ENCODE measurements at places on chromosomes 2 and 18. TPM values are rescaled to one million over a fixed set of nuclear protein-coding genes. Genes with fewer than 3 reads are reported as not detected.
A peak's percentile ranks its signal among the peaks of the same experiment; 100 is the strongest.

The ASB18 gene
- not detected for total RNA-seq

The RTP5 gene
- total RNA-seq = not detected

The ANXA4 gene
- 29.1 TPM for total RNA-seq

The CABYR gene
- not detected for total RNA-seq

The LINC00305 gene
- not detected for total RNA-seq

DNA sequence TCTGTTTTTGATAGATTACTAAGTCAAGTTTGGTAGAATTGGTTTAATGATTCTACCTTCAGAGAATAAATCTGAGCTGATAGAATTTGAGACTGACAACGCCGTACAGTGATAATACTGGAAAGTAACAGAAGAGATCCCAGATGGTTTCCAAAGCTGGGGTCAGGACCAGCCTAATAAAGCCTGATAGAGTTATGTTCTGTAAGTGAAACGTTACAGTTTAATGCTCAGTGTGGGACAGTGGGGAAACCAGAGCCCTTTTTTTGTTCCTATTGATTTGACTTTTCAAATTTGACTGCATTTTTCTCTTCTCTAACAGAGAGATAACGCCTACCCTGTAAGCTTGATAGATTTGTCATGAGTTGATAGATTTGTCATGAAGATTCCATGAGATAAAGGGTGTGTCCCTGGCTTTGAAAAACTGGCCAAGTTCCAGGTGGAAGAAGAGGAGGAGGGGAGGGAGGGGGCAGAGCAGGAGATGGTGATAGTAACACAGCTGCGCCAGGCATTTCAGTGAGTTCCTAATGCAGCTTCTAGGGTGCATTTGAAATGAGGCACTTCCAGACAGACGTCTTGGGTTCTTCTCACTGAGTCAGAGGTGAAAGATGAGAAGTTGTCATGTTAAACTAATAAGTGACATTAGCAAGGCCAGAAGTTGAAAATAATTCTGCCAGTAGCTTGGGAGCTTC, 65.1 kb downstream of the CERS6 start:
- H3K4me1 ChIP-seq = no peaks in the 10 kb centered on the region
- H3K4me3 ChIP-seq = no peak overlapping the region
- H3K27me3 ChIP-seq = no peaks in the 10 kb centered on the region
- no peak overlapping the region for H3K27ac ChIP-seq

DNA sequence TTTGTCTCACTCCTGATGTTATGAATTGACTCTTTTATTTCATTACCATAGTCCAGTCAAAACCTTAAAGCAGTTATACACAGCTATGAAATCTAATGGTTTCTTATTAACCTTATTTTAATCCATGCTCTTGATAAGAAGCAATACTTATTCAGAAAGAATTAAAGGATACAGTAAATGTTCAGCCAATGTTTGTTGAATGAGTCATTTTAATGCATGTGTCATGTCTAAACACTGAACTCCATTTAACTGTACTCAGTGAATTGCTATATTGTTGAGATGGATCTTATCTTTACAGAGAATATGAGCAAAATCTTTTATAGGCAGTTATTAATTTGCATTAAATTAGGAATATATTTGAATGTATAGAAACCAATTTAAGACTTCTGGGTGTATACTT, 135.1 kb upstream of the TFPI start:
- H3K36me3 ChIP-seq = no peaks in the 10 kb centered on the region
- DNase-seq = no peak
- no peak overlapping the region for H3K4me3 ChIP-seq
- no peaks in the 10 kb centered on the region for H3K4me1 ChIP-seq

GRCh38 chr18:32251466-32251865, 61.6 kb downstream of the MEP1B start:
- no peaks in the 10 kb centered on the region for H3K27me3 ChIP-seq
- no peak for DNase-seq
- H3K4me3 ChIP-seq = no peak overlapping the region
- no peaks in the 10 kb centered on the region for H3K4me1 ChIP-seq

GRCh38 chr18:12857991-12858544, 26.0 kb downstream of the PTPN2 start:
- no peak overlapping the region for H3K4me3 ChIP-seq
- no peaks in the 10 kb centered on the region for H3K36me3 ChIP-seq
- H3K27me3 ChIP-seq = no peaks in the 10 kb centered on the region
- no peak overlapping the region for H3K27ac ChIP-seq

GRCh38 chr2:134782792-134783191, 55.6 kb upstream of the ACMSD start:
- no peak overlapping the region for H3K4me3 ChIP-seq
- H3K36me3 ChIP-seq = no peaks in the 10 kb centered on the region
- DNase-seq = no peak
- no peaks in the 10 kb centered on the region for H3K4me1 ChIP-seq

DNA sequence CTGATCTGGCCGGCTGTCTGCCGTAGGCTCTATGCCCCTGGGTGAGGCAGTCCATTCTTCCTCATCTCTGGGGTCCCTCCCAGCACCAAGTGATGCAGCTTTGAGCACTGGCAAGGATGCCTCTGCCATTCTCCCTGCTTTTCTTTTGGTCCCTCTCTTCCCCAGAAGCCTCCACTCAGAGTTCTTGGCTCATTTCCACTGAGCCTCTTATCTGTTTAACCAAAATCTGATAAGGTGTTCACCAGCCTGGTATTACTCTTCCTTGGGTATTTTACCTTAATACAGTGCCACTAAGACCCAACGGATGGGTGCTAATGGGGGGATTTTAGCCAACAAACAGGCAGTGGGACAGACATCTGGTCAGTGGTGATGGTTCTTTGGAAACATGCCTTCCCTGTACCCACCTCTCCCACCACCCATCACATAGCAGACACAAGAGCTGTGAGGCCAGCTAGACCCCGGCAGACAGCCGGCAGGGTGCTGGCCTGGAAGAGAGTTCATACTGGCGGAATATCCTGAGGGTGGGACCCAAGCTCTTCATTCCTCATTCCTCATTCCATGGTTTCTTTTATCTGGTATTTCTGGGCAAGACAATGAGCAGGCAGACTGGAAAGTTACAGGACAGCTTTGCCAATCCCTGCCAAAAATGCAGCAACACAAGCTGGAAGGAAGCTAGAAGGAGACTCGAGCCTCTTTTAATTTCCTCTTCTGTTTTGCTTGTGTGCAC, 34.6 kb downstream of the ZBTB7C start:
- H3K36me3 ChIP-seq = no peaks in the 10 kb centered on the region
- H3K27ac ChIP-seq = peak overlapping the region; percentile 51
- peaks cover 9% of the 10 kb centered on the region for H3K4me1 ChIP-seq
- no peak overlapping the region for H3K4me3 ChIP-seq
- H3K27me3 ChIP-seq = no peaks in the 10 kb centered on the region

DNA sequence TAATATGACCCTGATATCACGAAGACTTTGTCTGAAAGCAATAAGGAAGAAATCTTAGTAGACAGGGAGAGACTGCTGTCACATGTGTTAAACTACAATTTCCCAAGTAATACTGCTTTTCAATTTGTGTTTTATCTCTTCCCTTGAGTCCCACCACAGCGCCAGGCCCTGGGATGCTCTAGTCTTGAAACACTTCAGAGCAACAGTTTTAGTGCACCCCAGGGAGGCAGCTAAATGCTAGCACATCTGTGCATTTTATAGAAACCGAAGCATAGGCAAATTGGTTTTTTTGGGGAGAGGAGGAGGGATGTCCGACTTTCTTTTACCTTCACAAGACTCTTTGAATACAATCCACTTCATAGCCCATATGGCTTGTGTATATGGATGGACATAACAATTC, 550.0 kb upstream of the SYT4 start:
- no peaks in the 10 kb centered on the region for H3K27me3 ChIP-seq
- no peak for DNase-seq
- no peaks in the 10 kb centered on the region for H3K36me3 ChIP-seq
- H3K27ac ChIP-seq = no peak overlapping the region

DNA sequence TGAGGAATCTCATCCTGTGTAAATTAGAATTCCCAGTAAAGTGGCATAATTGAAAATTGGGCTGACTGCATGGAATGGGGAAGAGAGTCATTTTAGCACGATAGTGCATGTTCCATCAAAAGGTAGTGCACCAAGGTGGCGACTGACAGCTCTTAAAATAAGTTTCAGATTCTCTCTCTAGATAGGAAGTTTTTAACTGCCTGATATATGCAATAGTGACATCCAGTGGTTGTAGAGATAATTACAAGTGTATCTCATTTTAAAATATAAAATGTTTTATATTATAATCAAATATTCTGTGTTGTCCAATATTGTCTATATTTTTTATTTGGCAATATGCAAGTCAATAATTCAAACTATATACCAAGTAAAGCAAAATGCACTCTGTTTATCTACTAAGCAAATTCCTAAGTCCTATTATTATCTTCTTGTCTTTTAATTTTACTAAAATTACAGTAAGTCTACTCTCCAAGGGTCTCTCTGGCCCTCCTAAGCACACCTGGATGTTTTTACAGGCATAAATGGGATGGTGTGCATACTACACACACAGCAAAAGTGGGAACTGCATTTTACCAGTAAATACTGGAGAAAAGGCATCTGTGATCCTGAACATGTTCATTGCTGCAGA, 397.7 kb upstream of the HNRNPA3 start:
- no peak overlapping the region for H3K27ac ChIP-seq
- no peak overlapping the region for H3K4me3 ChIP-seq
- no peaks in the 10 kb centered on the region for H3K36me3 ChIP-seq

GRCh38 chr2:122244598-122245229, 489.3 kb downstream of the TSN start:
- no peak for DNase-seq
- no peaks in the 10 kb centered on the region for H3K36me3 ChIP-seq
- H3K27ac ChIP-seq = no peak overlapping the region
- H3K4me1 ChIP-seq = no peaks in the 10 kb centered on the region
- no peaks in the 10 kb centered on the region for H3K27me3 ChIP-seq
- H3K4me3 ChIP-seq = no peak overlapping the region

DNA sequence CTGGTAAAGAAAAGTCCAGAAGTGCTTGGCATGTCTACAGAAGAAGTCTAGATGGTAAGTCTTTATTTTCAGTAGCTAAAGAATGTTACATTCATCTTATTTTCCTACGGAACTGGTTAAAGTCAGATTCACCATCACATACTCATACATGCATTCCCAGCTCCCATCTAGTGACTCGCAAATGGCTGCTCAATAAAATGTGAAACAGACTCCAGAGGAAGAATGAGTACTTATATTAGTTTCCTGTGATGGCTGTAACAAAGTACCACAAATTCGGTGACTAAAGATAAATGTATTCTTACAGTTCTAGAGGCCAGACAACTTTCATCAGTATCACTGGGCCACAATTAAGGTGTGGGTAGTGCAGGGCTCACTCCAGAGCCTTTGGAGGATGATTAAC, 797.2 kb downstream of the SATB2 start:
- H3K27ac ChIP-seq = no peak overlapping the region
- no peaks in the 10 kb centered on the region for H3K4me1 ChIP-seq
- no peak overlapping the region for H3K4me3 ChIP-seq

GRCh38 chr18:57803103-57803969, at the start of gene ATP8B1:
Gene ATP8B1 (minus strand): TSS chr18:57803315. CDS start chr18:57731807, 71,508 bp downstream.
- H3K27ac ChIP-seq = peak within 1 kb of the TSS; percentile 97
- DNase-seq = peak; percentile 92
- H3K4me3 ChIP-seq = peak within 1 kb of the TSS; percentile 99
- no peaks in the 10 kb centered on the region for H3K27me3 ChIP-seq
- no peaks in the 10 kb centered on the region for H3K36me3 ChIP-seq
- H3K4me1 ChIP-seq = peaks cover 41% of the 10 kb centered on the region

DNA sequence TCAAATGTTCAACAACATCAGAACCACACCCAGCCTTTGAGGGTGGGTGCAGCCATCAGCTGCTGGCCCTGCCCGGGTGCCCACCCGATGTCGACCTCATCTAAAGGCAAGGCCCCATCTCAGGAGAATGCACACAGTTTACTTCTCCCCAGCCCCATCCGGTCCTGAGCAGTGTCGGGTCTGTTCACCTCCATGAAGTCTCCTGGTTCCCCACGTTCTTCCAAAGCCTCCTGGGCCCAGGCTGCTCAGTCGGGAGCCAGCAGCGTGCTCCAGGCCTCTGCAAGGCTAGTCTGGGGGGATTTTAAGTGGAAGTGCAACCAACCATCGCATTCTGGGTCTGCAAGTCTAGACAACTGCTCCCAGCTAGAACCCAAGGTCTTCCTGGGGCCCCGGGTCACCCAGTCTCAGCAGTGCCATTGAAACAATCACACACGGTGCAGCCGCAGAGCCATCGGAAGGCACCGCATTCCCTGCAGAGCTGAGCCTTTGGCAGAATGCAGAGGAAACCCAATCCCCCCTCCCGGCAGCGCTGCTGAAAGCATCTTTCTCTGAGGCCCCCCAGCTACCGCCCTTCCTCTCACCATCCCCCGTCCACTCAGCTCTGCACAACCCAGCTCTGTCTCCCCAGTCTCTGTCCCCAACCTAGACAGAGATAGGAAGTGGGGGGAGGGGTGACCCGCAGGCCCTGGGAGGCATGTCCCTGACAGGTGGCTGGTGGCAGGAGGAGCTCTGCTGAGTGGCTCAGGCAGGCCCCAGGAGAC, 8.5 kb downstream of the ESPNL start:
- no peak for DNase-seq
- H3K4me3 ChIP-seq = no peak overlapping the region
- H3K27me3 ChIP-seq = no peaks in the 10 kb centered on the region
- no peaks in the 10 kb centered on the region for H3K36me3 ChIP-seq

DNA sequence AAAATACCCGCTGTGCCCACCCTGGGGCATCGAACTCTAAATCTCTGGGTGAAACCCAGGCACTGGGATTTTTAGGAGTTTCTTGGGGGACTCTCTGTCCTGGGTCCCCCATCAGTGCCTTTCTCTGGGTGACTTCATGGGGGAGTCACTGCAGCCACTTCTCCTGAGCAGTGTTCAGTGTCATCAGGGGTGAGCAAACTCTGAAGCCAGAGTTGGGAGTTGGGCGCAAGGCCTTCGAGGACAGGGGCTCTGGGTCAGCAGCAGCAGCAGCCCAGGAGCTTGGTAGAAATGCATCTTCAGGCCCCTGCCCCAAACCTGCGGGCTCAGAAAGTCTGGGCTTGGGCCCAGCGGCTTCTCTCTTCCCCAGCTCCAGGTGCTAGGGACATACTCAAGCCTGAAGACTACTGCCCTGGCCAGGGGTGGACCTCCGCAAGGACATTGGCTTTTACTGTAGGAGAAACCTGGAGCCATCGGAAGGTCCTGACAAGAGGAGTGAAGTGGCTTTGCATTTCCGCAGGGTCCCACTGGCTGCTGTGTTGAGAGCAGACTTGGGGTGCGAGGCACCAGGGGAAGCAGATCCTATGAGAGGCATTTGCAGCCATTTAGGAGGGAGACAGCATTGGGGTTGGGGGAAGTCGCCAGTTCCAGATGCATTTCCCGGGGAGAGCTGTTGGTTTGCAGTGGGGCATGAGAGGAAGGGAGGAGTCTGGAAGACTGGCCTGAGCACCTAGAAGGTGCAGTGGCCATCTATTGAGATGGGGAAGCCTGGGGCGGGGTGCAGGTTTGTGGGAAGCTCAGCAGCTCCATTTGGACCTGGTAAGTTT, 51.5 kb upstream of the FAHD2A start:
- H3K36me3 ChIP-seq = no peaks in the 10 kb centered on the region
- DNase-seq = peak; percentile 44
- no peak overlapping the region for H3K27ac ChIP-seq
- peaks cover 8% of the 10 kb centered on the region for H3K4me1 ChIP-seq
- no peak overlapping the region for H3K4me3 ChIP-seq

GRCh38 chr2:7809640-7810039, 872.2 kb upstream of the ID2 start:
- H3K27me3 ChIP-seq = no peaks in the 10 kb centered on the region
- H3K27ac ChIP-seq = no peak overlapping the region
- no peaks in the 10 kb centered on the region for H3K36me3 ChIP-seq
- no peaks in the 10 kb centered on the region for H3K4me1 ChIP-seq
- no peak overlapping the region for H3K4me3 ChIP-seq

GRCh38 chr2:186636800-186637496, 47.1 kb downstream of the ITGAV start:
- no peaks in the 10 kb centered on the region for H3K27me3 ChIP-seq
- H3K4me3 ChIP-seq = no peak overlapping the region
- no peak for DNase-seq
- H3K4me1 ChIP-seq = no peaks in the 10 kb centered on the region
- no peak overlapping the region for H3K27ac ChIP-seq

Measured in ascending aorta (tissue), 2 donors.